ENCODE measurements at places on chromosomes 16 and 17.
A peak's percentile ranks its signal among the peaks of the same experiment; 100 is the strongest.

- DNase-seq, result no peak
Observed at GRCh38 chr17:9809409-9809808, 12.5 kb downstream of the GSG1L2 start.

DNA sequence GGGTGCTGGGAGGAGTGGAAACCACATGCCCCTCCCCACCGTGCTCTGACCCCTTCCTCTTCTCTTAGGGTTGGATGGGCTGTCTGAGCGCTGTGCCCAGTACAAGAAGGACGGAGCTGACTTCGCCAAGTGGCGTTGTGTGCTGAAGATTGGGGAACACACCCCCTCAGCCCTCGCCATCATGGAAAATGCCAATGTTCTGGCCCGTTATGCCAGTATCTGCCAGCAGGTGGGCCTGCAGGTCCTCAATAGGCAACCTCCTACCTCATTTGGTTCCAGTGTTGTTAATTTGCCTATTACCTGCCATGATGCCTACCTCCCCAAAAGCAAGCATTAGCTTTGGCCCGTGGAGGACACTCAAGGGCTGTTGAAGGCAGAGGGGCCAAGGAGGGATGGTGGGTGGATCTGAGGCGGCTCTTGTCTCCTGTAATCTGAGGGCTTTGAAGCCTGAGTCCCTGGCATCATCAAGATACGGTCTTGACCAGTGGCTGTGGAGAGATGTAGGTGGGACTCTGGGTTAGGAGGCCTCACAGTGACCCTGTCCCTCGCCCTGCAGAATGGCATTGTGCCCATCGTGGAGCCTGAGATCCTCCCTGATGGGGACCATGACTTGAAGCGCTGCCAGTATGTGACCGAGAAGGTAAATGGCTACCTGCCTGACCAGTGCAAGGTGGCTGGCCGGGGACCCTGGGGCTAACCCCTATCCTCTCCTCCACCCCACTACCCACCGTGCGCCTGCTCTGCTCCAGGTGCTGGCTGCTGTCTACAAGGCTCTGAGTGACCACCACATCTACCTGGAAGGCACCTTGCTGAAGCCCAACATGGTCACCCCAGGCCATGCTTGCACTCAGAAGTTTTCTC lies 3.4 kb downstream of the ALDOA start:
- no peak for DNase-seq

GRCh38 chr16:57946181-57946801 lies 24.6 kb downstream of the CNGB1 start:
- no peak for DNase-seq

DNA sequence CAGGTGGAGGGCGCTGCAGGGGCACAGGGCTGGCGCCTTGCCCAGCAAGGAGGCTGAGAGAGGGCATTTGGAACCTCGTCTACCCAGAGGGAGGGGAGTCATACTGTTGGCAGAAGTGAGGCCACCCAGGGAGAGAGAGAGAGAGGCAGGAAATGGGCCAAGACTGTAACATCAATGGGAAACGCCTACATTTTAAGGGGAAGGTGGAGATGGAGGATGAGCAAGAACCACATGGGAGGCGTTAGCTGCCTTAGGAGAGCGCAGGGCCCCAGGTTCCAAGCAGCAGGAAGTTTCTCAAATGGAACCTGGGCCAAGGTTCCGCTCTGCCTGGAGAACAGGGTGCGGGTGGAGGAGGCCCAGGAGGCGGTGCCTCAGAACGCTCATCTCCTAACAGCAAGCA lies 2.7 kb upstream of the WFDC1 start:
- no peak for DNase-seq

GRCh38 chr16:30924076-30924912 lies 922 bp downstream of the FBXL19 start:
- DNase-seq, result no peak

DNA sequence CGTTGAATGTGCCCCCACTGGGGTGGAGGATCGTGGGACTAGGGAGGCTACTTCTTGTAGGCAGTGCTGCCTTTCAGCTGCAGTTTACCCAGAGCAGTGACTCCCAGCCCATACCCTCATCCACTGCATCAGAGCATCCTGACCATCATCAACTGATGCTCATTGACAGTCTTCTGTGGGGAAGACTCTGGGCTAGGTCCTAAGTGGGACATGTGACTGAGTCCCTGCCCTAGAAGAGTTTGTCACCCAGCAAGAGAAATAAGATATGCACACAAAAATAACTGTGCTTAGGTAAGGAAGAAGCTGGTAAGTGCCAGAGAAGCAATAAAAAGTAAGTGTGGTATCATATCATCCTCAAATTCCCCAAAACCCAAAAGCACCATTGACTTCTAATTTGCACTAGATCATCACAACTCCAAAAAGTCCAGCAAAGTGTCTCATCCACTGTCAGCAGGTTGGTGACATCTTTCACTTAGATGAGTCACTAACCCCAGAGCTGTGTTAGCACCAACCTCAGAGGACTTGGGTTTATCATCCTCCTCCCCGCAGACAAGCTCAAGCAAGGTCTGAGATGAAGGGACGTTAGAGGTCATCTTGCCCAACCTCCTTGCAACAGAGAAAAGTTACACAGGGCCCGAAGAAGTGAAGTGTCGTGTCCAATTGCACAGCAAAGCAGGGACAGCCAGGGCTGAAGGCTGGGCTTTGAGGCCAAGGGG lies 99.0 kb downstream of the CCDC182 start:
- DNase-seq, result no peak

DNA sequence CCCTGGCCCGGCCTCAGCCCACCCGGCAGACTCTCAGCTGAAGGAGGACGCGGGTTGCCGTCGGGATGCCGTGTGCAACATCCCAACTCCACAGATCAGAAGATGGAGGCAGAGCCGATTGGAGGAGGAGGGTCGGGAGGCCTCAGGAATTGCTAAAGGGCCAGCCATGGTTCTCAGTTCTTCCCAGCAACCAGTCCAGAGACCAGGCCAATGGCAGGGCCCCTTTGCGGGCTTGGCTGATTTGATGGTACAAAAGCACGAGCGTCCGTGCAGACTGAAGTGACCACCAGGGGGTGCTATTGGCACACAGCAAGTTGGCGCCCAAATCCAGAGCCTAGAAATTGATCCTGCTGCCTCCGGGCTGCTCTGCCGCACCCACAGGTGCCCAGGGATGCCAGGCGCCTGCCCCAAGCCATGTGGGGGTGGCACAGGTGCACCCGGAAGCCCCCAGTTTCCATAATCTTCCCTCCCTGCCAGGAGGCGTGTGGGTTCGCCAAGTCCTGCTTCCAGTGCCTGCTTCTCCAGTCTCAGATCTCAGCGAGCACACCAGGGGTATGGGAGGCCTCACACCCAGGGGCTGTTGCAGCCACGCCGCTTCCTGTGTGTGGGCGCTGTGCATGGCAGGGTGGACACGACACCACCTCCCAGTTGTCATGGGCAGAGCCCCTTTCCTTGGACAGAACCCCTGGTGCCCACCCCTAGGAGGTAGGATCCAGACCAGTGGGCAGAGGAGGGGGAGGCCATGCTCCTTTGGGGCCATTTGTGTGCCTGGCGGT lies 7.1 kb upstream of the TEX19 start:
- DNase-seq, result peak; percentile 53

GRCh38 chr17:20187049-20187448 lies 177.9 kb downstream of the SPECC1 start:
- DNase-seq, result no peak

DNA sequence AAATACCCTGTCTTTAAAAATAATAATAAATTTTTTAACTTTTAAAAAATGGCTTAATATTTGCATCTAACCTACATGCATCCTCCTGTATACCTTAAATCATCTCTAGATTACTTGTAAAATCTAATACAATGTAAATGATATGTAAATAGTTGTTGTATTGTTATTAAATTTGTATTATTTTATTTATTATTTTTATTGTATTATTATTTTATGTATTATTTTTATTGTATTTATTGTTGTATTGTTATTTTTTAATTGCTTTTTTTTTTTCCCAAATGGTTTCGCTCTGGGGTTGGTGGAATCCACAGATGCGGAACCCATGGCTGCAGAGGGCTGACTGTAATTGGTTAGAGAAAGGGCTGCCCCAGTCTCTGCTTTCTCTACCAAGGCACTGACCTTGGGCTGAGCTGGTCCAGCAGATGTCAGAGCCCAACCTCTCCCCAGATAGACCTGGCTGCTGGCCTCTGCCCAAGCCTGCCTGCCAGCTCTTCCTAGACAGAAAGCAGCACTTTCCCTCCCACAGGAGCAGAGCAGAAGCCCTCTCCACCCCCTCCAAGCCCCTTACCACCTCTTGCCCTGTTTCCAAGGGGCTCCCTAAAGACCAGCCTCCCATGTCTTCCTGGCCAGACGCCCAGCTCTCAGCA lies 183.8 kb downstream of the GSG1L start:
- no peak for DNase-seq

- no peak for DNase-seq
Observed at GRCh38 chr16:19718624-19718965, 524 bp downstream of the IQCK start.

GRCh38 chr17:56887552-56888467 lies 26.0 kb downstream of the TRIM25 start:
- no peak for DNase-seq

- DNase-seq, result no peak
Observed at GRCh38 chr16:84027625-84028024, 15.0 kb downstream of the SLC38A8 start.

GRCh38 chr16:24834459-24835335 lies 11.1 kb upstream of the SLC5A11 start:
- no peak for DNase-seq

- DNase-seq, result no peak
Observed at GRCh38 chr16:69108064-69108904, 2.8 kb downstream of the HAS3 start.

DNA sequence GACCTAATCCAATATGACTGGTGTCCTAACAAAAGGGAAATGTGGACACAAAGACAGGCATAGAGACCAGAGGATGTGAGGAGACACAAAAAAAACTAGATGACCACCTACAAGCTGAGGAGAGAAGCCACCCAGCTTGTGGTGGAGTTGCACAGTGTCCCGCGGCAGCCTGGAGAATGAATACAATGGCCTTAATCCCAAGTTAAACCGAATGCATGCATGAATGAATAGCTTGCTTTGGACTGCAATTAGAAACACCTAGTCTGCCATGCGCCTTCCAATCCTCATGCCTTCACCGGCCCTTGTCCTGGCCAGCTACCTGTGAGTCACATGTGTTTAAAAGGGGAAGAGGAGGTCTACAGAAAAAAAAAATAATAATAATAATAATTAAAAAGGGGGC lies 72.0 kb downstream of the CNGB1 start:
- no peak for DNase-seq

DNA sequence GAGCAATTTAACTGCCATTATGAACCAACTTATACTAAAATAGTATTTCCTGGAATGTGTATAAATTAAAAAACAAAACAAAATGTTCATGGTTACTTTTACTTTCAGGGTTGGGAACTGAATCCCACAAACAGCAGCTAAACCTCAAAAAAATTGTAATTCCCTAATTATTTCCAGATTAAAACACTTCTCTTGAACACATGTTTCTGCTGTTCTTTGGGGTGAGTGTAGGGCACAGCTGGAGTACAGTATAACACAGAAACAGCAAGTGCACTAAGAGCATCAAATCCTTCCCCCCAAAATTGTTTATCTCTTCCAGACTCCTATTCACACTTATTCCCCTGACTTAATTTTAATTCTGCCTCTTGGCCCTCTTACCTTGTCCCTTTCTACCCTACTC lies 56.4 kb downstream of the KANSL1 start:
- no peak for DNase-seq

GRCh38 chr16:78177987-78178386 lies 78.5 kb downstream of the WWOX start:
- DNase-seq, result no peak

GRCh38 chr17:67178555-67178954 lies 66.4 kb downstream of the HELZ start:
- no peak for DNase-seq

DNA sequence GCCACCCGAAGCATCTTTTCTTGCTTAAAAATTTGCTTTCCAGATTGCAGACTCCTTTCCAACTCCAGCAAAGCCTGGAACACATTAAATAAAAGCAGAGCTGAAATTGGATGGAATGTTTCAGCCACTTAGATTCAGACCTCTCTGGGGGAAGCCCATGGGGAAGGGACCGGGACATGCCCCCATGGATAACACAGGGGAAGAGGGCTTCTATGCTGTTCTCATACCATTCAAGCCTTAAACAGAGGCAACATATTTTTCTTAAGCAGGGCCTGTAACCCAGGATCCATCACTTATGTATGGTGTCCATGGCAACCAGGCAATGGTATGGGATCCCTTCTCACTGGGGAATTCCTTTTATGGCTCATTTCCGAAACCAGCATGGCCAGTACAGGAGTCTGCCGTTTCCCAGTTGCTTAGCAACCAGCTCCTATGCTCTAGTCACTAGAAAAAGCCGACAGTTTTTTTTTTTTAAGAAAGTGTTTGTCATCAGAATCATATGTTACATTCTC lies 62.0 kb upstream of the MARCHF10 start:
- DNase-seq, result no peak

- DNase-seq, result no peak
Observed at GRCh38 chr17:5955764-5956163, 114.4 kb upstream of the WSCD1 start.

GRCh38 chr17:79515646-79516571 lies 94.9 kb downstream of the RBFOX3 start:
- DNase-seq, result no peak

DNA sequence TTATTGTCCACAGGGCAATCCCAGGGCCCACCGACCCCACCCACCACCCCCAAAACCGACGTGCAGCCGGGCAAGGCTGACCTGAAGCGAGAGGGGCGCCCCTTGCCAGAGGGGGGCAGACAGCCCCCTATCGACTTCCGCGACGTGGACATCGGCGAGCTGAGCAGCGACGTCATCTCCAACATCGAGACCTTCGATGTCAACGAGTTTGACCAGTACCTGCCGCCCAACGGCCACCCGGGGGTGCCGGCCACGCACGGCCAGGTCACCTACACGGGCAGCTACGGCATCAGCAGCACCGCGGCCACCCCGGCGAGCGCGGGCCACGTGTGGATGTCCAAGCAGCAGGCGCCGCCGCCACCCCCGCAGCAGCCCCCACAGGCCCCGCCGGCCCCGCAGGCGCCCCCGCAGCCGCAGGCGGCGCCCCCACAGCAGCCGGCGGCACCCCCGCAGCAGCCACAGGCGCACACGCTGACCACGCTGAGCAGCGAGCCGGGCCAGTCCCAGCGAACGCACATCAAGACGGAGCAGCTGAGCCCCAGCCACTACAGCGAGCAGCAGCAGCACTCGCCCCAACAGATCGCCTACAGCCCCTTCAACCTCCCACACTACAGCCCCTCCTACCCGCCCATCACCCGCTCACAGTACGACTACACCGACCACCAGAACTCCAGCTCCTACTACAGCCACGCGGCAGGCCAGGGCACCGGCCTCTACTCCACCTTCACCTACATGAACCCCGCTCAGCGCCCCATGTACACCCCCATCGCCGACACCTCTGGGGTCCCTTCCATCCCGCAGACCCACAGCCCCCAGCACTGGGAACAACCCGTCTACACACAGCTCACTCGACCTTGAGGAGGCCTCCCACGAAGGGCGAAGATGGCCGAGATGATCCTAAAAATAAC lies 3.0 kb downstream of the SOX9 start:
- DNase-seq, result no peak

- no peak for DNase-seq
Observed at GRCh38 chr17:3976675-3977171, 12.5 kb upstream of the ATP2A3 start.

All from stimulated activated CD8-positive, alpha-beta memory T cell treated with anti-CD3 and anti-CD28 coated beads, Interleukin-7, amount 100 ng/mL, for 24 hours (primary cell).